Esophagus muscularis mucosa (tissue), 4 donors: ENCODE measurements at places on chromosomes 16 and 17. TPM values are rescaled to one million over a fixed set of nuclear protein-coding genes. Genes with fewer than 3 reads are reported as not detected.

- DNase-seq: no peak
These were observed 44.3 kb downstream of the MPRIP start for GRCh38 chr17:17086585-17086984.

KRTAP2-1 gene
- not detected for total RNA-seq

DNA sequence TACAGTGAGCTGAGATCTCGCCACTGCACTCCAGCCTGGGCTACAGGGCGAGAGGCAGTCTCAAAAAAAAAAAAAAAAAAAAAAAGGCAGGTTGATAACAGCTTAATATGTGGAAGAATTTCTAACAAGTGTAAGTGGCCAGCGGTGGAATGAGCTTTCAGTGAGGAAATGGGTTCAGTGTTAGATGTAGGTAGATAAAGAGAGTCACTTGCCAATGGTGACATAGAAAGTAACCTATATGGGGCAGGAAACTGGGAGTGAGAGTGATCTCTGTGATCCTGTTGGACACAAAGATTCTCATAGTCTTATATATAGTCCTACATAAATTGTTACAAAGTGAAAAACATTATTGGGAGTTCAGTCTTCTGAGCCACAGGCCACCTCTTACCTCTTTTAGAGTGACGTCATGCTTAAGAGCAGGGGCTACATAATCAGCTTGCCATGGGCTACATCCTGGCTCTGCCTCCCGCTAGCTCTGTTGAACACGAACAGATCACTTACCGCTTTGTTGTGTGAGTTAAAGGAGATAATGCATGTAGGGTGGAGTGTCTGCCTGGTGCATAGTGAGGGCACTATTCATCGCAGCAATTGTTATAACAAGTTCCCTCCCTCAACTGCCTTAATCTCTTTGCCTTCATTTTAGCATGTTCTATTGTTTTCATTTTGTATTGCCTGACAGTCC is 110.2 kb upstream of the ELAC2 start:
- DNase-seq: peak; percentile 68

DNA sequence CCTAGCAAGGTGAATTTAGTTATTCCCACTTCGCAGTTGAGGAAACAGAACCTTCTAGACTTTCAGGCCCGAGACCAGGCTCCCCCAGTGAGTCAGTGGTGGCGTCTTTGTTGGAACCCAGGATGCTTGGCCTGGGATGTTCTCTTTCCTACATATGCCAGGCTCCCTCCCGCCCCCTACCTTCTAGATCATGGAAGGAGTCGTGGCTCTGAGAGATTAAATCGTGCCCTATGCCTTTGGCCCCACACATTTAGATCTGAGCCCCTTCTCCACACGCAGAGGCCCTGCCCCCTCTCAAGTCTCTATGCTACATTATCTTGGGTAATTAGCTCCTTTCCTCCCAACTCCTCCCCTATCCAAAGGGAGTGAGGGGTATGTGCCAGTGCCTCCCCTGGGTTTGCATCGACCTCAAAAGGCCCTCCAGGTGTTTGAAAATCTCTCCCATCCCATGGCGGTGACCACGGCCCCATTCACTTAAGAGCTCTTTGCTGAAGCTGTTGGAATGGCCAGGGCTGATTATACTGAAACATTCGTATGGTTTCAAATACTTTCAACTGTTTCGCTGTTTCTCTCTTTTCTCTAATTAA is 3.0 kb downstream of the NGFR start:
- DNase-seq: no peak

DNA sequence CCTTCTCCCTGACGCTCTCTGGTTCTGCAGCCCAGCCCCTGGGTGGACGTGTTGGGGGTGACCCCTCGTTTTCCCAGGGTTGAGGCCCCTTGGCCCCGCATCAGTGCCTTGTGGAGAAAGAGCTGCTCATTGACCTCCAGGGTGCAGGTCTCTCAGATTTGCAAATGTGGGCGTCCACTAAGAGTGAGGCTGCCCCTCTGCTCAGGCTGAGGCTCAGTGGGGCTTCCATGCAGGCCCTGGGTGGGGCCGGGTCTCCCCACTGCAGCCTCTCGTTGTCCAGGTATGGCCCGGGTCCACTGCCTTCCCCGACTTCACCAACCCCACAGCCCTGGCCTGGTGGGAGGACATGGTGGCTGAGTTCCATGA is 9.0 kb downstream of the GAA start:
- DNase-seq: no peak

GRCh38 chr16:23679274-23679985 is 741 bp downstream of the PLK1 start:
- DNase-seq: no peak

RNF222 gene
- total RNA-seq: 0.42 TPM

PITPNM3 gene
- total RNA-seq: 46.5 TPM

- no peak for DNase-seq
These were observed 104.9 kb downstream of the ADCY9 start for GRCh38 chr16:4011225-4011939.

GRCh38 chr16:89512453-89512852 is 4.2 kb downstream of the SPG7 start:
- no peak for DNase-seq

ZNF747 gene
- total RNA-seq: 15.2 TPM

DNA sequence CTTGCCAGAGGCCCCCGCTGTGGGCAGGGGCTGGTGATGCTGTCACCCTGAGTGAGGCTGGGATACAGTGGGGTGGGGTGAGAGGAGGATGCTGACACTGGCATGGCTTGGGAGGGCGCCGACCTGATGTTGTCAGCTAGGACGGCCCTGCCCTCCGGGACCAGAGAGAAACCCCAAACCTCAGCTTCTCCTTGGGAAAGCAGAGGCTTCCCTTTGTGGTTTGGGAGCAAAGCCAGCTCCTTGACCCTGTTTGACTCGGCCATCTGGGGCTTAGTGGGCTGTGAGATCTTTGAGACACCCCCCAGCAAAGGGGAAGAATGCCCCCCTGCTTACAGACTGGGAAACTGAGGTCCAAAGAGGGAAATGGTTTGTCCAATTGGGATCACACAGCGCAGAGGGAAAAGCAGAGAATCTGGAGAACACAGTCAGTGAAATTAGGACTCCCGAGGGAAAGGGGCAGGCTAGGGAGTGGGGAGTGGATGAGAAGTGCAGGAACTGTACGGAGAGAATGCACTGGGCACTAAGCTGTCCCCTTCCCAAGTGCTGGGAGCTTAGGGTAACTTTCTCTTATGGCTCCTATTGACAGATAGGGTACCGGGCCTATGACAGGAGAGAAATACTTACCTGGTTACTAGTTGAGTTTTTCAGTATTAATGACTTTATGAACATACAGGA is 40.7 kb upstream of the DLX4 start:
- no peak for DNase-seq

CCL2 gene
- 22.6 TPM for total RNA-seq

- no peak for DNase-seq
These were observed 527 bp downstream of the TRAF4 start for GRCh38 chr17:28744104-28744971.

KRT33A gene
- total RNA-seq: not detected

GNG13 gene
- not detected for total RNA-seq

GRCh38 chr16:89537549-89537925 is 22.9 kb upstream of the RPL13 start:
- DNase-seq: no peak

GRCh38 chr16:82626791-82627261 is at the start of gene CDH13:
CDH13 (plus strand) TSS chr16:82626969.
- no peak for DNase-seq

SMIM5 gene
- 4.3 TPM for total RNA-seq

DNA sequence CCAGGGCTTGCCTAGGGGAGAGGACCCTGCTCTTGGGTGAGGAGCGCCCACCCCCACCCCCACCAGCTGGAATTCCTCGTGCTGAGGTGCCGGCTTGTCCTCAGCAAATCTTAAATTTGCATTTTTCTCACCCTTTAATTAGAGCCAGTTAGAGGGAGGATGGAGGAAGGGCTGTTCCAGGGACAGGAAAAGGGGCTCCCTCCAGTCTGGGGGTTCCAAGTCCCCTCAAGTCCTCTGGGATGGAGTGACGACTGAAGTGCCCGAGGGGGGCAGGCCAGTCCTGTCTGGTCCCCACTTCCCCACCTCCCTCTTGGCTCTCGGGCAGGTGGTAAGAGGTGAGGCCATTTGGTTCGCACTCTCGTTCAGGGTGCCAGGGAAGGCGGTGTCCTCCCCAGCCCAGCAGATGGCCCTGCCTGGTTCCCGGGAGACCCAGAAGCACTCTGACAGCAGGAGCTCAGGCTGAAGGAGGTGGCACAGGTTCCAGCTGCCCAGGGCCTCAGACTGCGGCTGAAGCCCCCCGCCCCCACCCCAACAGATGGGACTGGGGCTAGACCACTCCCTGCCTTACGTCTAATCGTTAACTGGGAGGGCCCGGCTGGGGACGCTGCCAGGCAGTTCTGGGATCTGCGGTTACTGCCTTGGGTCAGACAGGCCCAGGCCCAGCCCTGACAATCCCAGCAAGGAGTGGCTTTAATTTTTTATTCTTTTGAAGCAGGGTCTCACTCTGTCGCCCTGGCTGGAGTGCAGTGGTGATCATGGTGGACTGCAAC is 2.2 kb downstream of the RAB26 start:
- no peak for DNase-seq

- no peak for DNase-seq
These were observed 302.2 kb downstream of the CNTNAP4 start for GRCh38 chr16:76579277-76579922.

GRCh38 chr16:6918646-6919045 is 414.0 kb upstream of the RBFOX1 start:
- DNase-seq: no peak

DNA sequence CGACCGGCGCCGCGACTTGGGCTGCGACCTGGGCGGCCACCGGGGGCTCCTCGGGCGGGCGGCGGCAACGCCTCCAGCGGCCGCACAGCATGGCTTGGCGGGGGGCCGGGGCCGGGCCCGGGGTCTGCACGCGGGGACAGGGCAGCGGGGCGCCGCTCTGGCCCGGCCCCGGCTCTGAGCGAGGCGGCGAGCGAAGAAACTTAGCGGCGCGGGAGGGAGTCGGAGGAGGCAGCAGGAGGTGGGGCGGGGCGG is at the start of gene PLCD3:
Gene PLCD3, minus strand, starts transcription at position 196 of the 252 bp plus-strand sequence. Its CDS starts 105 bp downstream, at position 91.
- no peak for DNase-seq

- DNase-seq: no peak
These were observed 11.5 kb downstream of the MGAT5B start for GRCh38 chr17:76879691-76880090.

DNA sequence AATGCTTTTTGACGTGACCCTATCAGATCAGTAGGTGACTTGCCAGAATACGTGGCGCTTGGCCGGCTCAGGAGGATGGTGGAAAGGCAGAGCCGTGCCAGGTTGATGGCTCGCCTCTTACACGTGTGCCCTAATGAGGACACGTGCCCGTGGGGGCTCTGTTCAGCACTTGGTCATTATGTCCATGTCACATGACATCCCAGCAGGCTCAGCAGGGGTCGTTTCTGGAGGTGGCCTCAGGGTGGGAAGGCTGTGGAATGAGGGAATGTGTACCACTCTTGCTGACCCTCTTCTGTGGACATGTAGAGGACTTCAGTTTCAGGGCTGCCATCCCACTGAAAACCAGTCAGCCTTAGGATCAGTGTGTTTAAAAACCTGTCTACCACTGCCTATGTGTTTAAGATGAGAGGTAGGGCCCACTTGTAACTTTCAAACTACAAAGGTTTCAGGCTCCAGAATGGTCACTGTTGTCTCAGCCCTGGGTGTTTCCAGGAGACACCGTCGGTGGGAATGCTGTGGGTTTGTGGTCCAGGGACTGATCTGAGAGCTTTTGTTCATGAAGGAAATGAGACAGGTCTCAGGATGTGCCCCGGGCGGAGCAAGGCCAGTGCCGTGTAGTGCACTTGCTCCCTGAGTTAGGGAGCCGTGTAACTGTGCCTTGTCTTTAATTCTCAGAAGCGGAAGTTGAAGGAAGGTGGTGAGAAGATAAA is 12.1 kb downstream of the UBN1 start:
- DNase-seq: no peak

GRCh38 chr17:78252111-78252634 is 20.7 kb downstream of the TMEM235 start:
- DNase-seq: no peak

DNA sequence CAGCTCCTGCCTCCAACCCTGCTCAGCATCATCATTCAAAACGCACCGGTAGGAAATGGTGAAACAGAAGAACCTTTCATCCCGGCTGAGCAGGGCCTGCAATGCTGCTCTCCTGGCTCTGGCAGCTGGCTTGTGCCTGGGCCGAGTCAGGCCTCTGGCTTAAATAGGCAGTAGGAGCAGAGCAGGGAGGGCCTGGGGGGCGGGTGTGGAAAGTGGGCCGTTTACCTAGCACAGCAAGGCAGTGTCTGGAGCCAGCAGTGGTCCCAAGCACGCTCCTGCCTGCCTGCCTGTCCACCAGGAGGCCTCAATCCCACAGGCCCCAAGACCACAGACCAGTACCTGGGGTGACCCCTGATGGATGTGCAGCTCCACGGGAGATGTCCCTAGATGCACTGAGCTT is 59.3 kb downstream of the SMPD3 start:
- DNase-seq: no peak

DNA sequence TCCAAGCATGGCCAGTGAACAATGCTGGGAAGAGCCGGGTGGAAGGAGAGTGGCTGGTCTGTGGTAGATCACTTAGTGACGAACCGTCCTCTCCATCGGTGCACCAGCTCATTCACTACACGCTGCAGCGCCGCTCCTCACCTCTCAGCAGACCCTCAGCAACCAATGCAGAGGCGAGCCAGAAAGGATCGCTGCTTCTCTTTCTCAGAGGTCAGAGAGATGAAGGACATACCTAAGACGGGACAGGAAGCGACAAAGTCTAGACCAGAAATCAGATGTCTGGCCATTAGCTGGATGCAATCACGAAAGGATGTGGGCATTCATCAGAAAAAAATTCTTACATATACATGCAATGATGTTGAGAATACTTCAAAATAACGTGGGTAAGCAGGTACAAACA is 26.9 kb downstream of the NSMCE1 start:
- no peak for DNase-seq

PDXDC1 gene
- total RNA-seq: 91.3 TPM

- no peak for DNase-seq
These were observed at the start of gene OTOP3 for GRCh38 chr17:74935585-74936469. OTOP3 (plus strand) TSS chr17:74935898; CDS start chr17:74935922, 24 bp downstream.

- no peak for DNase-seq
These were observed 21.3 kb upstream of the CAPN15 start for GRCh38 chr16:506246-506546.

DNA sequence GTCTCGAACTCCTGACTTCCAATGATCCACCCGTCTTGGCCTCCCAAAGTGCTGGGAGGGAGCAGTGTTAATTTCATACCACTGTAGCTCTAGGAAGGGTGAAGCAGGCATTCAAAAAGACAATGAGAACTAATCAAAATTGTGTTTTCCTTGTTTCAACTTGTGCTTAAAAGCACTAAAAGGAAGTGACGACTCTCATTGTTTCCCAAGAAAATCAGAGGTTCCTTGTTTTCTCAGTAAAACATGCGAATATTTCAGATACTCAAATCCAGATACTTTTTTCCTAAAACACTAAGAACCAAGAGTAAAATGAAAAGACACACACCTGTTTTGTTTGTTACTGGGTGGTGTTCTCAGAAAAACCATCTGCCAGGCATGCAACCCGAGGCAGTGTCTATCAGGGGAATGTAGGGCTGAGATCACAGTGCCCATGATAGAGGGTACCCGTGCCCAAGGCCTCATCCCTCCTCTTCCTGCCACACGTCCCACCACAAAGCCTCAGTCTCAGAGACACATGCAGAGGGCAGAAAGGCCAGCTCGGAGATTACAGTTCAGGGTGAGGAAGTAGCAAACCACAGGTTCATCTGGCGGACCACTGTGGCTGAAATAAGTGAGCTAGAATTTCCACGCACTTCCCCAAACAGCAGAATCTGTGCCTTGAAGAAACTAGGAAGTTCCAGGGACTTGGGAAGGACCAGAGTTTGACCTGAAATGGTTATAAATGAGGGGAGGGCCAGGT is 33.7 kb downstream of the GINS3 start:
- DNase-seq: no peak

- DNase-seq: no peak
These were observed 10.8 kb downstream of the CHD9 start for GRCh38 chr16:53065461-53066061.
